ENCODE measurements at places on chromosomes 7 and 10. TPM values are rescaled to one million over a fixed set of nuclear protein-coding genes. Genes with fewer than 3 reads are reported as not detected.

CDC14C gene
- total RNA-seq = 0.17 TPM

HHEX gene
- total RNA-seq = 8.7 TPM

C10orf53 gene
- not detected for total RNA-seq

DRGX gene
- not detected for total RNA-seq

NPC1L1 gene
- 0.17 TPM for total RNA-seq

HOGA1 gene
- 3.3 TPM for total RNA-seq

SEC61G gene
- total RNA-seq = 736 TPM

NUPR2 gene
- not detected for total RNA-seq

ACSM6 gene
- not detected for total RNA-seq

All from smooth muscle cell of trachea (primary cell).